ENCODE measurements at places on chromosomes 7 and 10.
A peak's percentile ranks its signal among the peaks of the same experiment; 100 is the strongest.

GRCh38 chr7:112938863-112939573 lies 147.6 kb downstream of the GPR85 start:
- peak; percentile 19 for DNase-seq

DNA sequence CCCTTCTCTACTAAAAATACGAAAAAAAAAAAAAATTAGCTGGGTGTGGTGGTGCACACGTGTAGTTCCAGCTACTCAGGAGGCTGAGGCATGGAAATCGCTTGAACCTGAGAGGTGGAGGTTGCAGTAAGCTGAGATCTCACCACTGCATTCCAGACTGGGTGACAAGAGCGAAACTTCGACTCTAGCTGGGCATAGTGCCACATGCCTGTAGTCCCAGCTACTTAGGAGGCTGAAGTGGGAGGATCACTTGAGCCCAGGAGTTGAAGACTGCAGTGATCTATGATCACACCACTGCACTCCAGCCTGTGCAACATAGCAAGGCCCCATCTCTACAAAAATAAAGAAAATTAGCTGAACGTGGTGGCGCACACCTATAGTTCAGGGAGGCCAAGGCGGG lies 1.2 kb upstream of the SPACDR start:
- DNase-seq: no peak

DNA sequence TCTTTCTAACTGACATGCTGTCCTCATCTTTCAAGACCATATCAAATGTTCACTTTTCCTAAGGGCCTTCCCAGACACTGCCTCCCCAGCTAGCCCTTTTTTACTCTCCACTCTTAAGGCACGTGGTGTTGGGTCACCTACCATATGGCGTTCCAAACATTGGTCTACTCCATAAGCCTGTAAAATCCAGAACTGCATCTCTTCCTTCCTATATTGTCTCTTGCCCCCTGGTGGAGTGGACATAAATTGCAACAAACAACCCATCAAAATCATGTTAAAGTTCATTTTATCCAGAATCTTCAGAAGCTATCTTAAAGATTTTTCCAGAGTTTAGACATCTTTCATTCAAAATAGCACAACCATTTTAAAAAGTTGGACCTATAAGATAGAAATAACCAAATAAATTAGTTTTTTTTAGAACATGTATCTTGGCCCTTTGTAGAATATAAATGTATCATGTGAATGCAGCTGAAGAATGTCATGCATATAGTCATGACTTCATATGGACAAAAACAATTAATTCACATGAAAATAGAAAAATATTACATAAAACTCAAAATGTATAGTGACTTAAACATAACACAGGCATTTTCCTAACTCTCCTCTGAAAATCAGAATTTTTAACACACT lies 180.6 kb upstream of the CHRM2 start:
- peak; percentile 8 for DNase-seq

GRCh38 chr10:43138757-43139241 lies 554 bp downstream of the CSGALNACT2 start:
- no peak for DNase-seq

DNA sequence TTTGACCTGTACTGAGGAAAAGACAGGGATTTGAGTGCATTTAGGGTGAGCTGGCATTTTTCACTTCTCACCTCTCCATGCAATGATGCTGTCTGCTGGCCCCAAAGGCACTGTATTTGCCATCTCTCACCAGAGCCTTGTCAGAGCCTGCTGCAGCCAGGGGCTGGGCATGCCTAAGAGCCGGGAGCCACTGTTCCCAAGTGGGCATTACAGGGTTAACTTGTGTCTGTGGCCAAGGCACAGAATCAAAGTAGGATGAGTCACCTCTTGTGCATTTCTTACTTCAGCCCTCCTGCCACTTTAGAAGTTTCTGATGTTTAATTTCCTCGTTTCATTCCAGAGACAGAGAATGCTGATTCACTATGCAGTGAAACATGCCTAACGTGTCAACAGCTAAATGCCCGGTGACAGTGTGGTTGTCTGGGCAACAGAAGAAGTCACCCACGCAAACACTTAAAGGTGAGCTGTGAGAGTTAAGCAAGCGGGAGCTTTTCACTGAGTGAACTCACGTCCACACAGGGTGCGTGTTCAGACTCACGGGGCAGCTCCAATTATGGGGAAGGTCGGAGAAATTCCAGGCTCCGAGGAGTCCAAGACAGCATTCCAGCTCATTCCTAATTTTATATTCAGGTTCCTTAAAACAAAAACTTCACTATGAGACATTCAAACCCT lies 57.1 kb upstream of the IGFBP3 start:
- peak; percentile 94 for DNase-seq

All from hepatic stellate cell (primary cell).